Neuronal stem cell (in vitro differentiated cells): ENCODE measurements at places on chromosomes 1 and 21.
A peak's percentile ranks its signal among the peaks of the same experiment; 100 is the strongest.

DNA sequence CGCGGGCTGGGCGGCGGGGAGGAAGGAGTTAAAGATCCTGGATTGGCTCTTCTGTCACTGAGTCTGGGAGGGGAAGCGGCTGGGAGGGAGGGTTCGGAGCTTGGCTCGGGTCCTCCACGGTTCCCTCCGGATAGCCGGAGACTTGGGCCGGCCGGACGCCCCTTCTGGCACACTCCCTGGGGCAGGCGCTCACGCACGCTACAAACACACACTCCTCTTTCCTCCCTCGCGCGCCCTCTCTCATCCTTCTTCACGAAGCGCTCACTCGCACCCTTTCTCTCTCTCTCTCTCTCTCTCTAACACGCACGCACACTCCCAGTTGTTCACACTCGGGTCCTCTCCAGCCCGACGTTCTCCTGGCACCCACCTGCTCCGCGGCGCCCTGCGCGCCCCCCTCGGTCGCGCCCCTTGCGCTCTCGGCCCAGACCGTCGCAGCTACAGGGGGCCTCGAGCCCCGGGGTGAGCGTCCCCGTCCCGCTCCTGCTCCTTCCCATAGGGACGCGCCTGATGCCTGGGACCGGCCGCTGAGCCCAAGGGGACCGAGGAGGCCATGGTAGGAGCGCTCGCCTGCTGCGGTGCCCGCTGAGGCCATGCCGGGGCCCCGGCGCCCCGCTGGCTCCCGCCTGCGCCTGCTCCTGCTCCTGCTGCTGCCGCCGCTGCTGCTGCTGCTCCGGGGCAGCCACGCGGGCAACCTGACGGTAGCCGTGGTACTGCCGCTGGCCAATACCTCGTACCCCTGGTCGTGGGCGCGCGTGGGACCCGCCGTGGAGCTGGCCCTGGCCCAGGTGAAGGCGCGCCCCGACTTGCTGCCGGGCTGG lies at the start of gene NPR1:
Gene NPR1 (plus strand): TSS at position 170 of the 818 bp plus-strand sequence. CDS start 421 bp downstream, at position 591.
- no peak for DNase-seq

- DNase-seq, result no peak
These were observed 9.3 kb downstream of the SLC2A5 start for GRCh38 chr1:9059891-9060744.

- DNase-seq, result no peak
These were observed 9.3 kb downstream of the ZNF281 start for GRCh38 chr1:200400556-200400955.

DNA sequence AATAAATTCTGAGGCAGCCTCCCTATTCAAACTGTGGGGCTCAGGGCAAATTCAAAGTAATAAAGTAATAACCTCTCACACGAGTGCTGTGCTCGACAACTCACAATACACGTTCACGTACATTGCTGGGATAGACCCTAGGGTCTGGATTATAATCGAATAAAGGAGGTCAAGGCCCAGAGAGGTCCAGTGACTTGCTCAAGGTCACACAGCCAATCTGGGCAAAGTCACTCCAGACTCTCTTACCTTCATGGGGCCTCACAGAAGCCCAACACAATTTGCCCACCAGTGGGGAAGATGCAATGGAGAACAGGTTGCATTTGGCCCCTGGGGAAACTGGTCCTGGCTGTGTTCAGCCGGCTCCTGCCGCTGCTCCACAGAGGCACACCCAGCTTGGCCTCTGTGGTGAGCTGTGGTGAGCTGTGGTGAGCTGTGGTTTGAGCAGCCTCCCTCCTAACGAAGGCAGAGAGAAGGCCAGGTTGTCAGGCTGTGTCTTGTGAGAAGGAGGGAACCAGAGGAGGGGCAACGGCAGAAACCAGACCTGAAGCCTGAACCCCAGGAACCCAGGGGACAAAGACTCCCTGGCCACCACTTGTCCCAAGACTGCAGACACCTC lies 35.1 kb downstream of the NUAK2 start:
- no peak for DNase-seq

GRCh38 chr1:26066857-26067256 lies 573 bp downstream of the TRIM63 start:
- no peak for DNase-seq

DNA sequence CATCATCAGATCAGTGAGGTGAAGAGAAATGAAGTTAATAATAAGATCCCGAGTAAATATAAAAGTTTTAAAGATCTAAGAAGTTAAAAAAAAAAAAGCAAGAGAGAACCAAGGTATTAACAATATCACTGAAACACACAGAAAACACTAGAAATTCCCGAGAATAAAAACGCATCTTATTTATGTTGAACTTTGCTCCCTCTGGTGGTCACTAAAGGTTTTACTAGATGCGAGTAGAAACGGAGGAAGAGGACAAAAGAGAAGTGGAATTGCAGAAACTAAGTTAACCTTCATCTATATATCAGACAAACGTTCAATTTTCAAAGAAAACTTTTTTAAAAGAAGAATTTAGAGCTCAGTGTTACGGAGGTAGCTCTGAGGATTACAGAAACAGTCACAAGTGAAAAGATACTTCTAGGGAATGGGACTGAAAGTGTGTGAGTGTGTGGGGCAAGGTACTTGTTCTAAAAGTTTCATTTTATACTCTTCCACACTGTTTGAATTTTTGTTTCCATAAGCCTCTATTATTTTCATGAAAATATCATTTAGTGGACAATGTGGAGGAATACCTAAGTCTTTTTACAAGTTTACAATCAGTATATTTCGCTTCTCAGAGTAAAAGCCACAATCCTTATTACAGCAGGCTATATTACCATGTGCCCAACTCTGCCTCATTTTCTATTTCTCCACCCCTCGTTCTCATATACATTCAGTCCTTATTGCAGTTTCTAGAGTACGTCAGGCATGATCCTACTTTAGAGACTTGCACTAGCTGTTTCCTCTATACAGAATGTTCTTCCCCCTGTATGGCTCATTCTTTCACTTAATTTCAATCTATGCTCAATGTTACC lies 19.7 kb downstream of the ACBD6 start:
- peak; percentile 44 for DNase-seq

- DNase-seq, result peak; percentile 14
These were observed 607 bp downstream of the BTG3 start for GRCh38 chr21:17612023-17612564.

- DNase-seq, result no peak
These were observed 4.6 kb downstream of the TRIM11 start for GRCh38 chr1:228401782-228402640.

DNA sequence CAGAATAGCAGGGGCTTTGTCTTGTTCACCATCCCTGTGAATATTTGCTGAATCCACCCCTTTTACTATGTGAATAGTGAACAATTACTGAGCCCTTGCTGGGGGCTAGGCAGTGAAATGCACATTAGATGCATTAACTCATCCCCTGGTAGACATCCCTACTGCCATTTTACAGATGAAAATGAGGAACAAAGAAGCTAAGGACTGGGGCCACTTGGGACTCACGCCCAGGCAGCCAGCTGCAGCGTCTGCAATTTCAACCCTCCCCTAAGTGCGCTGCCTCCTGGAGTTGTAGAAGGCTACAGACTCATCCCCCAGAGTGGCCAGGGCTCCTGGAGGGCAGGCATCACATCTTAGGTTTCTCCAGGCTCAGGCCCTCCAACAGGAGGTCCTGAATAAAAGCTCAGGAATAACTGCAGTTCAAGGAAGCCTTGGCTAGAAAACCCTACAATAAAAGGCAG lies 31.6 kb downstream of the CAPZB start:
- DNase-seq, result no peak

DNA sequence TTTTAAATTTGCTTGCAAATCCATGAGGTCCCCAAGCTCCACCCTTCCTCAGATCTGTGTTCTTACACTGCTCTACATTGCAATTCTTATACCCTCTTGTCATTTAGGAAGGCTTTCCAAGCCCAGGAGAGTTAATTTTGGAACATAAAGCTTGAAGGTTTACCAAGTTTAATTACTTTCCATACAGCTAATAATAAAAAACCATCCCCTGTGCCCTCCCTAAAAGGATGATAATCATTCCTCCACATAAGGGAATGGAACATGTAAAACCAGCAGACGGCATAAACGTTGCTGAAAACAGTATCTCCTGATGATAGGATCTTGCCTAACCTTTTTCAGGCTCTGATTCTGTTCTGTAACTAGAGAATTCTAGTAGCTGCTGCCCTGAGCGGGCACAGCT lies 23.9 kb upstream of the SIPA1L2 start:
- DNase-seq, result no peak

DNA sequence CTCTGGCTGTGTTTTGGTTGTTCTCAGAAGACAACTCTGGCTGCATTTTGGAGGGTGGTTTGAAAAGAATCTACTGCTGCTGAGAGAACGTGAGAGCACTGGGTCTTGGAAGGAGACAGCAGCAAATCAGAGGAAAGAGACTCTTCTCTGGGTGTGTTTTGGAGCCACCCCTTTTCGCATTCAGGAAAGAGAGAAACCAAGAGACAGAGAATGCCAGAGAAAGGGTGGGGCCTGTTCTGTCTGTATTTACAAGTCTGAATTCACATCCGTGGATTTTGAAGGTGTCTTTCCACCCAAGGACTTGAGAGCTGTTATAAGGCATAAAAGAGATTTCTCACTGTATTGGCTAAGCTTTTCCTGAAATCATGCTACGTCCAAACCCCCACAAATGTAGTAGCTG lies 187.2 kb downstream of the C1orf94 start:
- DNase-seq, result no peak

DNA sequence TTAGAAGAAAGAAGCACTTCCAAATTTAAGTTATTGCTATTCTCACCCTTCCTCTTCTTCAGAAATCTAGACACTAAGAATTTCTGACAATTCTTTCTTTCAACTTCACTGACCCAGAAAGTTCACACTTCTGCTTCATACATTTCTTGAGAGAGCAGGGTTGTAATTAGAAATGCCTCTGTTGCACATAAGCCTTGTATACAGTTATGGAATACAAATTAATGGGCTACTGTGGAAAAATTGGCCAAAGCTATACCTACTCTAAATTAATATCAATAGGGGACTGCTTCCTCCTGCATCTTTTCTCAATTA lies 1.5 kb downstream of the TNFSF18 start:
- no peak for DNase-seq

GRCh38 chr1:223878598-223879325 lies 33.0 kb upstream of the TP53BP2 start:
- no peak for DNase-seq

- no peak for DNase-seq
These were observed 158.7 kb downstream of the DISP1 start for GRCh38 chr1:222973561-222973960.

- DNase-seq, result no peak
These were observed 86.7 kb upstream of the MARK1 start for GRCh38 chr1:220441211-220441610.

- DNase-seq, result no peak
These were observed 37.7 kb downstream of the PIK3C2B start for GRCh38 chr1:204456826-204457442.

GRCh38 chr21:29299046-29299915 lies 559 bp downstream of the BACH1 start:
- DNase-seq, result peak; percentile 49

DNA sequence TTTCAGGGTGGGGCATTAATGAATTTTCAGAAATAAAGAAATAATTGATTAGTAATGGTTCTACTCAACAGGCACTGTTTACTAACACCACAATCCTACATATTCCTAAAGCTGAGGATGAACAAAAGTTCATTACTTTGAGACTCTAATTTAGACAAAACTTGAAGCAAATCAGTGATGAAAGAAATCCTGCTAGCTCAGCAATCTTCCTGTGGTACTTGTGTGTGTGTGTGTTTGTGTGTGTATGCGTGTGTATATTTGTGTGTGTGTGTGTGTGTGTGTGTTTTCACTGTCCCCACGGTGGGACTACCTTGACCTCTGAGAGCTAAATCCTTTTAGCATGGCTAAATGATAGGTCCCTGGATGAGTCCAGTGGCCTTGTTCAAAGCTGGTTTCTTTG lies 48.5 kb upstream of the RAB3GAP2 start:
- no peak for DNase-seq

GRCh38 chr1:77310924-77311323 lies 29.1 kb downstream of the AK5 start:
- no peak for DNase-seq

DNA sequence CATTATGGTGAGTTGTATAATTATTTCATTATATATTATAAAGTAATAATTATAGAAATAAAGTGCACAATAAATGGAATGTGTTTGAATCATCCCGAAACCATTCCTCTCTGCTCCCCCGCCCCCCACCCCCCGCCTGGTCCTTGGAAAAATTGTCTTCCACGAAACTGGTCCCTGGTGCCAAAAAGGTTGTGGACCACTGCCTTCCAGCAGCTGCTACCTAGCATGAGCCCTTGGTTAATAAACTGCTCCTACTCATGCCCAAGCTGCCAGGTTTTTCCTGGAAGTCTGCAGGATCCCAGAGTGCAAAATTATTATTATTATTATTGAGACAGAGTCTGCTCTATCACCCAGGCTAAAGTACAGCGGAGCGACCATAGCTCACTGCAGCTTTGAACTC lies 6.8 kb upstream of the IFNGR2 start:
- no peak for DNase-seq
